ENCODE measurements at places on chromosomes 12 and 14. TPM values are rescaled to one million over a fixed set of nuclear protein-coding genes. Genes with fewer than 3 reads are reported as not detected.

- DNase-seq: no peak
Measured at GRCh38 chr14:96920820-96921219, 123.6 kb downstream of the VRK1 start.

The AGAP2 gene
- total RNA-seq: 3.2 TPM

GRCh38 chr14:73245480-73246325 is 8.4 kb downstream of the PAPLN start:
- peak; percentile 51 for DNase-seq

DNA sequence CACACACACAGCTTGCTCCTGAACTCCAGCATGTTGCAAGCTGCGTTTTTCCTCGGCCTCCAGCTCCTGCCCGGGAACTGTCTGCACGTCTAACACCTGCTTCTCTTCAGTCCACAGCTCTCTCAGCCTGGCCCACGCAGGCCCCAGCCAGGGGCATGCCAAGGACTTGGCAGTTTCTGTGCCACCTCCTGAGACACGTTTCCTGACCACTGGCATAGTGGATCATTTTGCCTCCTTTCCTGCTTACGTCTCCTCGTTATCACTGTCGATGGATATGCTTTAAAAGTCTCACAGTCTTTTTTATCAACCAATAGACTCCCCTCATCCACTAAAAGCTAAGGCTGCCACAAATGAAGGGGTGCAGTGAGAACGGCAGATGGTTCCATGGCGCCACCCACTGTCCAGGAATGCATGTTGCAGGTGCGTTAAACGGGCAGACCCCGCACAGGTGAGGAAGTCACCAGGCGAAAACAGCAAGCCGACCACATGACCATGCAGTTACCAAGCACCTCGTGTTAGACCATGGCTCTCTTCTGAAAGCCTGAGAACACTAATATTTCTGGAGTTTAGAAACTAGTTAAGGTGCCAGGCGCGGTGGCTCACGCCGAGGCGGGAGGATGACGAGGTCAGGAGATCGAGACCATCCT is 14.7 kb upstream of the TEAD4 start:
- DNase-seq: peak; percentile 31

All from muscle of leg (tissue), 16 donors.